ENCODE measurements at places on chromosomes 2 and 18.

GRCh38 chr2:19574778-19575260 lies 216.4 kb upstream of the OSR1 start:
- peak; percentile 92 for DNase-seq

GRCh38 chr2:186516396-186516795 lies 30.3 kb downstream of the ZC3H15 start:
- DNase-seq = no peak

DNA sequence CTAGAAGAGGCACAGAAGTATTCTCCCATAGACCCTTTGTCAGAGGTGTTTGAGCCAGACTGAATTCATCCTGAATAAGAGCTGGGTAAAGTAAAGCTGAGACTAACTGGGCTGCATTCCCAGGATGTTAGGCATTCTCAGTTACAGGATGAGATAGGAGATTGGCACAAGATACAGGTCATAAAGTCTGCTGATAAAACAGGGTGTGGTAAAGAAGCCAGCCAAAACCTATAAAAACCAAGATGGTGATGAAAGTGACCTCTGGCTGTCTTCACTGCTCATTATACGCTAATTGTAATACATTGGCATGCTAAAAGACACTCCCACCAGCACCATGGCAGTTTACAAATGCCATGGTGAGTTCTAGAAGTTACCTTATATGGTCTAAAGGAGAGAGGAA lies 364.9 kb upstream of the TMEFF2 start:
- no peak for DNase-seq

- no peak for DNase-seq
Observed at GRCh38 chr2:143001501-143001900, 124.0 kb downstream of the KYNU start.

DNA sequence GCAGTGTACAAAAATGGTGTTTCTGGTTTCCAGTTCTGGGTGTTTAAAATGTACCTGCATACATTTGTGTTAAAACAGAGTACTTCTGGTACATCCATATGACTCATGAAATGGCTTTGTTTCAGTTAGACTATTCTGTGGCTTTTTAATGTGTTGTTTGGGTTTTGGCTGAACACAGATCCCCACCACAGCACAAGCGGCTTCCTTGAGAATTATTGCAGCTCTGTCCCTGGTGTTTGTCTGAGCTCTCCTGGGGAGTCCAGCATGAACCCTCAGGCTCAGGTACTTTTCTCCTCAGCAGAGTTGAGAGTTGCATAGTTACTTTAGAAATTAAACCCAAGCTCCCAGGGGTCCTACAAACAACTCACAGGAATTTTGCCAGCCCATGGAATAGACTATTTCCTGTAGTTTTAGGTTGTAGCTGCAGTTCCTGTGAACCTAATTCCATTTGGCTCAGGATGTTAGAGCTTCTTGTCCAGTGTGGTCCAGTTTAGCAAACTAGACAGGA lies 64.8 kb upstream of the EML6 start:
- no peak for DNase-seq

DNA sequence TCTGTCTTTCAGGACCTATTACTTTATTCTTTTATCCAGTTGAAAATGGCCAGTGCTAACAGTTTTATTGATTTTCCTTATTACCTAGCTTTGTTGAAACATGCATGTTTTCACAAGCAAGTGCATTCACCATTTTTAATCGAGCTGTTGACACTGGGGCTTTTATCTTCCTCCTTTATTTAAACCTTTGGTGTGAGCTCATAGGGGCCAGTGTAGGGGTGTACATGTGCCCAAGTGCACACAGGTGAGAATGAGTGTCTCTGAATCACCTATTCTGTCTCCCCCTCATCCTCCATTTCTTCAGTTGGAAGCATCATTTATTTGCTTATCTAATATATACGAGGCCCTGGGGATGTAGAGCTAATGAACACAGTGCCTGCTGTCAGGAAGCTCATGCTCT lies 199.1 kb downstream of the PRKCE start:
- DNase-seq = no peak

DNA sequence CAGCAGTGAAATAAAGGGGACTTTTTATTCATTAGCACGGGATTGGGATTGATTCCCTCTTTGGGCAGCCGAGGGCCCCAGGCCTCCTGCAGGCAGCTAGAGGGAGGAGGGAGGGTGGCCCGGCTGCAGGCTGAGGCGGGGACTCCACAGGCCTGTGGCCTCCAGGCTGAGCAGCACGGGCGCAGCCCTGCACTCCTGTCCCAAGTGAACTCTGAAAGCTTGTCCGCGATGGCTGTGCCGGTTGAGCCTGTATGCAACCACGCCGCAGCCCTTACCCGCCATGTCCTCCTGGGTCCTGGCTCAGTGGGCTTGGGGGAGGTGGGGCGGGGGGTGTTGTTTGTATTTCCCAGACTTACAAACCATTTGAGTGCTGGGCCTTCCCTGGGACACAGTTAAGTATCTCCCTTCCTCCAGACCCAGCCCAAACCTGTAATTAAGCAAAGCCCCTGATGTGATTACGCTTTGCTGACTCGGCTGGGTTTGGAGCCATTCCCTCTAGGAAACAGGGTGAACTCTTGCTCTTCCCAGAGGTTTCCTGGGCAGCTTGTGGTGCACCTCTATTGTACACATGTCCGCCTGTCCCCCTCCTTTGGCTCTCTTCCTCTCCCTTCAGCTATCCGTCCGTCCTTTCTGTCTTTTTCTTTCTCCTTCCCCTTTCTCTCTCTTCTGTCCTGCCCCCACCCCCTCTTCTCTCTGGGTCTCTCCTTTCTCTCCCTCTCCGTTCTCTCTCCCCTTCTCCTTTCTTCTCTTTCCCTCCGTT lies 5.3 kb downstream of the GLI2 start:
- peak; percentile 60 for DNase-seq

DNA sequence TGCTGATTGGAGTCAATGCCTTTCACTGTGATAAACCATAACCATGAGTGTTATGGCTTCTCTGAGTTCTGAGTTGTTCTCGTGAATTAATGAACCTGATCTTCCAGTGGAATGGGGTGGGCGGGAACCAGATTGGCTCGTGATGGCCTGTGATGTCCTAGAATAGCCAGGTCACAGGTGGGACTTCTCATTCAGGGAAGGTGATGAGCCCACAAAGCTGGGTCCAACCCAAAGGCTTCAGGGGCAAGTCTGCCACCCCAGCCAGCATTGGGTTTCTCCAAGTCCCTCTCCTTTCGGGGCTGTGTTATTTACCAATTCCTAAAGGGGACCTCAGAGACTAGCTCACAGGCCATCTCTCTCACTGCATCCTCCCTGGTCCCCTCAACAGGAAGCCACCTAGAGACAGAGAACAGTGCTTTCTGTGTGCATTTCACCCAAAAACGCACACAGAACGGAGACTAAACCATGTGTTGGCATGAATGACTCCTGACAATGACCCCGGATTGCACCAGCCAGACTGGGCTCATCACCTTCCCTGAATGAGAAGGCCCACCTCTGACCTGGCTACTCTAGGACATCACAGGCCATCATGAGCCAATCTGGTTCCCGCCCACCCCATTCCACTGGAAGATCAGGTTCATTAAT lies 85.5 kb downstream of the MALT1 start:
- DNase-seq = no peak

GRCh38 chr2:229780856-229781773 lies 66.8 kb upstream of the DNER start:
- DNase-seq = no peak

DNA sequence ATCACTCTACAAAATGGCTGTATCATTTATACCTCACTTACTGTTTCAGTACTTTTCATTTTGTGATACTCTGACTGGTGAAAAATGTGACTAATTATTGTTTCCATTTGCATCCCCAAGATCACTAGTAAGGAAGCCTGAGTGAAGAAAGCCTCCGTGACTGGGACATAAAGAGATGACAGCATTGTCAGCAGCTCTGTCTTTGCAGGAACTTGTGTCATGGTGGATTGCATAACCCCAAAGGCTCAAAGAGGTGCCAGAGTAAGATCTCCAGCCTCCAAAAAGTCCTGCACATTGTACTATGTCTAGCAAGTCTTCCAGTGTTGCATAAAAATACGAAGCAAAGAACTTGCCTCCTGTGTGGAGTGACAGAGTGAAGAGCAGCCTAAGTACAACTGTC lies 187.5 kb upstream of the CRIM1 start:
- DNase-seq = no peak

DNA sequence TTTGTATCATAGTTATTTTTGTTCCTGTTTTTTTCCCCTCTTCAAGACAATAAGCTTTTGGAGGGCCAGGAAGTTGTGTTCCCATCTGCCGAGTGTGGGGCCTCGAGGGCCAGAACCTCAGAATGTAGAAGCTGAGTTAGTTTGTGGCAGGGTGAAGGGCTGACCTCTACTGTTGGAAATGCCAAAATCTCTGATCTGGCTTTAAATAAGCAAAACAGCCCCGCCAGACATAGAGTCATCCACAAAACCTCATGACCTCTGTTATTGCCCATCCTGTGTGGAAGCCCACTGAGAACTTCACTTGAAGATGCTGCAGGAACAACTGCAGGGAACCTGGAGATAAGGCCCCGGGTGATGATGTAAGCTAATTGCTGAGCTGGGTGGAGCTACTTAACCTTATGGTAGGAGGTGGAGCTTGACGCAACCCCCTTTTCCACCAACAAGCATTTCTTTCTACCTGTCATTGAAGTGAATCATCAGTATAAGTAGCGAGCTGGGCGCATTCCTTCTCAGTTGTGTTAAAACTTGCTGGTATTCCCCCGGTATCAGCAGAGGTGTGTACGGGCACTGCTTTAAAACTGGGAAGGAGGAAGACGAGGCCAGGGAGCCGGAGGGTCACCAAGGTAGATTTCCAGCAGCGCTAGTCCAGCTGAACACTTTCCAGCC lies 177.2 kb downstream of the NEDD4L start:
- no peak for DNase-seq

GRCh38 chr2:16862471-16862870 lies 196.8 kb upstream of the CYRIA start:
- no peak for DNase-seq

All from right hindlimb (tissue), 1 donor.